Effector memory CD8-positive, alpha-beta T cell (primary cell): ENCODE measurements at places on chromosomes 7 and 10.

DNA sequence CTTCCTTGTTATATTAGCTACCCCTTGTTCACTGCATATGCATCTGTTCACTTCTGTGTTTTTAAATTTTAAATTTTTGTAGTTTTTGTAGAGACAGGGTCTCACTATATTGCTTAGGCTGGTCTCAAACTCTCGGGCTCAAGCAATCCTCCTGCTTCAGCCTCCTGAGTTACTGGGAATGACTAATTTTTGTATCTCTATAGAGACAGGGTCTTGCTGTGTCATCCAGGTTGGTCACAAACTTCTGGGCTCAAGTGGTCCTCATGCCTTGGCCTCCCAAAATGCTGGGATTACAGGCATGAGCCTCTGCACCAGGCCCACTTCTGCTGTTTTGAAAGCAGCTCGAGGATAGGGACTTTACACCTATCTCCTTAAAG, 64.6 kb downstream of the PRTFDC1 start:
- no peak for DNase-seq

GRCh38 chr10:69375307-69376151, 41.2 kb downstream of the TACR2 start:
- no peak for DNase-seq

DNA sequence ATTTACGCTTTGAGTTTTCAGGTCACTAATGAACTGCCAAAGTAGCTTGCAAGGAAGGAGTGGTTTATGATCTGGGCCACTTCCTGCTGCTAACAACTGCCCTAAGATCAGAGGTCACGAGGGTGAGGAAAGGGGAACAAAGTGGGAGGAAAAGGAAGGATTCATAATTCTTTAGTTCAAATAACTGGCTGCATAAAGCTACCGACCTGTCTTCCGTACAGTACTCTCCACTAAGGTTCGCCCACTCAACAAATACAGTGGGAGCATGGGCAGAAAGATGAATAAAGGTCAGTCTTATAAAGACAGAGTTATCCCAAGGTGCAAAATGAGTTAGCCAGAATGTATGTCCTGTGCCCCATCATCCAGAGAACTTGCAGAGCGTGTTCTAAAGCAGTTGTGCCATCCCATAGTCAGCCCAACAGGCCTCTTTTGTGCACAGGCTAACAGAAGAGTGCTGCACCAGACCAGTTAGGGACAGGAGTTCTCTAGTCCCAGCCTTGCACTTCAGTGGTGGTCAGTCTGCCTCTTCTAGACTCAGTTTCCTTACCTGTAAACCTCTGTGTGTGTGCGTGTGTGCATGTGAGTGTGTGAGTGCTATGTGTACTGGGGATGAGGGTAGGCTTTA, 65.9 kb downstream of the CREB3L2 start:
- DNase-seq: no peak

- no peak for DNase-seq
Measured at GRCh38 chr10:3801558-3802192, 16.7 kb upstream of the KLF6 start.

- no peak for DNase-seq
Measured at GRCh38 chr7:95479992-95480624, 5.6 kb upstream of the ASB4 start.

GRCh38 chr7:2116448-2116810, 116.3 kb downstream of the MAD1L1 start:
- no peak for DNase-seq

- no peak for DNase-seq
Measured at GRCh38 chr10:65751896-65752295, 1173.9 kb upstream of the LRRTM3 start.

GRCh38 chr10:14556285-14556956, 218.3 kb downstream of the FAM107B start:
- peak; percentile 51 for DNase-seq

GRCh38 chr7:24912424-24912823, 67.6 kb downstream of the OSBPL3 start:
- DNase-seq: no peak

- no peak for DNase-seq
Measured at GRCh38 chr10:68272833-68273232, 40.9 kb upstream of the ATOH7 start.

GRCh38 chr10:124694481-124695220, 49.5 kb downstream of the FAM53B start:
- no peak for DNase-seq

GRCh38 chr10:51759896-51760534, 60.6 kb upstream of the CSTF2T start:
- no peak for DNase-seq

- DNase-seq: no peak
Measured at GRCh38 chr10:128512767-128513166, 386.5 kb upstream of the MKI67 start.

DNA sequence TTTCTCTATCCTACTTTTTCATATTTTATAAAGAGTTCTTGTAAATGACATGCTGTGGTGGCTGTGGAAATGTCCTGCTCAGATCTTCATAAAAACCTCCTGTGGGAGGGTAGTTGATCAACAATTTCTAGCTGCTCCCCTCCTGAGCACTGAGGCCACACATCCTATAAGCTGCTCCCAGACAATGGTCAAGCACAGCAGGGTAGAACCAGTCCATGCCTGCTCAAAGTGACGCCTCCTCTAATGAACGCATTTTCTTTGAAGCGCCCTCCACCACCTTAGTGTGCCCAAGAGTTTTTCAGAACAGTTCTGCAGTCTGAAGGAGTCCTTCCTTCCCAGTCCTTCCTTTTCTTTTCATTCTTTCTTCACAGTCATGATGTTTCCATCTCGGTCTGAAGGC, 298.6 kb upstream of the CACNA2D1 start:
- DNase-seq: no peak

- DNase-seq: no peak
Measured at GRCh38 chr10:128448796-128449195, 322.6 kb upstream of the MKI67 start.

GRCh38 chr10:70478191-70479164, at the start of gene PALD1:
Gene PALD1 (plus strand): TSS chr10:70478767. CDS start chr10:70525952, 47,185 bp downstream.
- DNase-seq: peak; percentile 14

DNA sequence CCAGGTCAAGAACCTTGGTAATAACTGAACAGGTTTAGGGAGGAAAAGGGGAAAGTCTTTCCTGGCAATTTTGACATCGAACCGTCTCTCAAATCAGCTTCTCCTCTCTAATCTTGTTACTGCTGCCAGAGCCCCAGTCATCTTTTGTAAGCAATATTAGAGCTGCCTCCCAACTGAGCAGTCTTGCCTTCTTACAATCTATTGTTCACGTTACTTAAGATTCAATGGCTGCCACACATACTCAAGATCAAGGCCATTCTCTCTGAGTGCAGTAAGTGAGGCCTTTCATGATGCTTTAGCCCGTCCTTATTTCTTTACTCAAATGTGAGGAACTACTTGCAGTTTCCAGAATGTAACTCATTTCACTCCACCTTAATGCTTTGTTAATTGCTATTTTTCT, 12.4 kb downstream of the NET1 start:
- DNase-seq: no peak

DNA sequence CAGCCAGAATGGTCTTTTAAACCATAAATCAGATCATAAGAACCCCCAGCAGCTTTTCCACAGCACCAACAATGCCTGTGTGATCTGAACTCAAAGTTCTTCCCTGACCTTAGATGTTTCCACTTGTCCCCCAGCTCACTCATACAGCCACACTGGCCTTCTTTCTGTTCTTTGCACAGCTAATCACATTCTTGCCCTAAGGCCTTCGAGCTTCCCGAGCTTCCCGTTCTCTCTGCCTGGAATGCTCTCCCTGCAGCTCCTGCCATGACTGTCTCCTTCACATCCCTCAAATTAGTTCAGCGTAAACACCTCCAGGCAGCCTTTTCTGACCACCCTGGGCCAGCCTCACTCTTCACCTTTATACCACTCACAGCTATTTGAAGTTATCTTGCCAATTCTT, 166.8 kb upstream of the NFE2L3 start:
- no peak for DNase-seq
